ENCODE measurements at places on chromosomes 7 and 10.

DNA sequence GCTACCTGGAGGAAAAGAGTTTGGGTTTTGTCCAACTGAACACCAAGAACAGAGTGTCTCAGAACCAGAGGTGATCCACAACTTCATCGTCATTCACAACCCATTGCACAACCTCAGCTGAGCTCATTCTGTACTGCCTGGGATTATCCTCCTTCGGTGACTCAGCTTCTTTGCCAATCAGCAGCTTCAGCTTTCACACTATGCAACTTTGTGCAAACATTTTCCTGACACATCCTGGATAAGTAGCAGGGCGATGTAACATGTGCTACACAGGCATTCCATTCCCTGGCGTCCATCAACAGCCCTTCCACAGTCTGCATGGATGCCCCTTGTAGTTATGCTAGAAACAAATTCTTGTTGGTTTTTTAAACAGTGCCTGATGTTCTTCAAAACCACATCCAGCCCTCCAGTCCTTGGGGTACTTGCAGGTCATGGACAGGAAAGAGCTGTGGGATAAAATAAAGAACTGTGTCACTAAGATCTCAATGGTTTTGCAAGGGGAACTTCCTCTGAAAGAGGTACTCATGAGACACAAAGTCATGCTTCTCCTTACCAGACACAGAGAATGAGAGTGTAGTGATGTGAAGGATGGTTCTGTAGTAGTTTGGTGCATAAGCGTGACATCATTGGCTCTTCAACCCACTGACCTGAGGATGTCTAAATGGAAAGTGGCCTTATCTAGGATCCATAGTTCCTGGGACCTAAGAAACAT is 478.5 kb downstream of the KIF20B start:
- no peak for DNase-seq

- DNase-seq: no peak
Measured at GRCh38 chr7:103717574-103717973, 271.6 kb upstream of the SLC26A5 start.

- DNase-seq: no peak
Measured at GRCh38 chr7:129108581-129108980, 35.9 kb upstream of the TSPAN33 start.

DNA sequence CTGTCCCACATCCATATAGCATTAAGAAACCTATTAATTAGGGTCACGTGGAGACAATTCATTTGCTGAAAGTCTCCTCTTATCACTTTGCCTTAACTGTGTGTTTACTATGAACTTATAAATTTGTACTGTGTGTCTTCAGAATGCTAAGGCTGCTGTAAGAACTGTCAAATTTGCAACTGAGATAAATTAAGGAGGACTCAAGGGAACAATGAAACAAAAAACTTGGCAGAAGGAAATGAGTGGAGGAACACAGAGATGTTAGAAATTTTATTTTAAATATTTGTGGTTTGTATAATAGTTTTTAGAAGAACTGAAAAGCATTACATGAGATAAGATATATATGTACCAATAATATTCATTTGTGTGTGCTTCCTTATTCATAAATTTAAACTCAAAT is 1005.3 kb upstream of the SORCS1 start:
- no peak for DNase-seq

- no peak for DNase-seq
Measured at GRCh38 chr10:97888641-97889262, 39.1 kb downstream of the GOLGA7B start.

DNA sequence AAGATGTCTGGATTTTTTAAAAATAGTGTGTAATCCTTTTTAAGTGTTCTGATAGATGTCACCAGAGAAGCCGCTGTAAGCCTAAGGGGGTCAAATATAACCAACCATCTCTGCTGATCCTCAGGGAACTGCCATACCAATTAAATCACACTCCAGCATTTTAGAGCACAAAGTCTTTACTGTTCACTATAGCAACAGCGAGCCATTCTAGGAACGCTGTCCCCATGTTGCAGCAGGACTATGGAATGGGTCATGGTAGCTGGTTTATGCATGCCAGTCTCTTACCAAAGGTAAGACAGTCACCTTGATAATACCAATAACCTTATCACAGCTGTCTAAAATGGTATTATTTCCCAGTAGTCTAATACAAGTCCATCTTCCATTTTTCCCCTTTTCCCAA is 33.5 kb downstream of the TRIM24 start:
- DNase-seq: no peak

- no peak for DNase-seq
Measured at GRCh38 chr10:17814973-17815372, 5.8 kb downstream of the MRC1 start.

- no peak for DNase-seq
Measured at GRCh38 chr10:44752451-44753441, 158.4 kb upstream of the TMEM72 start.

GRCh38 chr7:26151953-26152781 is at the start of gene NFE2L3:
TSS of gene NFE2L3 (plus strand) at chr7:26152198. CDS start at chr7:26152499, 301 bp downstream.
- DNase-seq: peak; percentile 53

DNA sequence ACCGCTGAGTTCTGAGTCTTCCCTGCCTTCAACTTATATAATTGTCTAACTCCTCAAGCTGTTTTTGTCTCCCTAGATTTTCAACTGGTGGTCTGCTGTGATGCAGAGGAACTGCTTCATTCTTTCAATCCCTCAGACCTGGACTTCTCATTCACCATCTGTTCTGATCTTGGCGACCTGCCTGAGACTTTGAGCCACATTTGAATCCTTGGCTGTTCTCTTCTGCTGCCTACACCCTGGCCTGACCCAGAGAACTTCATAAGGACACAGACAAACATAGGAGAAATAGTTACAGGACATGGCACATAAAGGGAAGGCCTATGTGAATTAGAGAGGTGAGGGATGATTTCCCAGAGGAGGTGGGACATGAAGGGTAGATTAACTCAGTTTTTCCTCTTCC is 326.7 kb downstream of the PTEN start:
- DNase-seq: no peak

Measured in stimulated activated CD8-positive, alpha-beta memory T cell treated with anti-CD3 and anti-CD28 coated beads, Interleukin-7, amount 100 ng/mL, for 1 hour (primary cell).